ENCODE measurements at places on chromosomes 5 and 9. TPM values are rescaled to one million over a fixed set of nuclear protein-coding genes. Genes with fewer than 3 reads are reported as not detected.

Gene ACSL6
- not detected for total RNA-seq

Gene RANBP17
- total RNA-seq: 17.5 TPM

Gene SLC6A19
- not detected for total RNA-seq

Gene SLC24A2
- total RNA-seq: not detected

Gene SLIT3
- 40.2 TPM for total RNA-seq

Gene WHRN
- total RNA-seq: 11.0 TPM

Gene GPR150
- 0.16 TPM for total RNA-seq

Gene TLR4
- total RNA-seq: 28.9 TPM

Gene PDE6A
- not detected for total RNA-seq

Gene SMIM32
- total RNA-seq: not detected

Gene TMEM174
- not detected for total RNA-seq

Gene RNF183
- not detected for total RNA-seq

Gene IFNA13
- total RNA-seq: not detected

Gene LRRC19
- total RNA-seq: not detected

Gene CAMSAP1
- 34.4 TPM for total RNA-seq

Gene NEUROG1
- not detected for total RNA-seq

Gene SLC45A2
- total RNA-seq: not detected

DNA sequence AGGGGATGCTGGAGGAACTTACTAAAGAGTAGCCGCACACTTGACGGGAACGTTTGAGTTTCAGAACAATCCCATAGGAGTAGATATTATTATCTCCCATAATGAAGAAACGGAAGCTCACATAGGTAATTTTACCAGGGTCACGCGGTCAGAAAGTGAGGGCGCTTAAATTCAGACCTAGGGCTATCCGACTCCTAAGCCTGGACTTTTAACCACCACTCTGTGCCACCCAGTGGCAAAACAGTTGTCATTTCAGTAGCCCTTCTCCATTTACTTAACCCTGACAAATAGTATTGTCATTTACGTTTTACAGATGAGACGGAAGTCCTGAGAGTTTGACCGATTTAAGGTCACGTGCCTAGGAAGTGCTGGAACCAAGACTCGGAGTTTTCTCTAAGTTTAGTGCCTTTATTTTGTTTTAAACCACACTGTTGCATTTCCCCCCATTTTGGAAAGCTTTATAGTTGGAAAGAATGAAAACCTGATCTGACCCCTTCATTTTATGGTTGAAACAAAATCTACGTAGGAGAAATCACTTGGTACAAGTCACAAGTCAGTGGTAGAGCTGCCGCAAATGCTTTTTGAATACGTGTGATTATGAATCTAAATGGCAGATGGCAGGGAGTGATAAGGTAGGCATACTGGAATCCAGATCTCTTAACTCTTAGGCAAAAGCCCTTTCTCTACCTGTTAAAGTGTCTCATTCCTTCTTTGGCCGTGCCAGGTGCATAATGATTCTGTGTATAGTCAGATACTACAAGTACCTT lies 650 bp downstream of the MRRF start:
- H3K4me1 ChIP-seq: peaks cover 39% of the 10 kb centered on the region
- H3K4me3 ChIP-seq: peak overlapping the region; percentile 96
- peak overlapping the region; percentile 99 for H3K27ac ChIP-seq
- H3K36me3 ChIP-seq: peaks cover 9% of the 10 kb centered on the region
- no peak for DNase-seq
- no peaks in the 10 kb centered on the region for H3K27me3 ChIP-seq

GRCh38 chr5:8288897-8289516 lies 420.1 kb downstream of the MTRR start:
- H3K4me1 ChIP-seq: no peaks in the 10 kb centered on the region
- no peak overlapping the region for H3K27ac ChIP-seq
- H3K27me3 ChIP-seq: peaks cover 10% of the 10 kb centered on the region
- H3K4me3 ChIP-seq: no peak overlapping the region
- no peak for DNase-seq

DNA sequence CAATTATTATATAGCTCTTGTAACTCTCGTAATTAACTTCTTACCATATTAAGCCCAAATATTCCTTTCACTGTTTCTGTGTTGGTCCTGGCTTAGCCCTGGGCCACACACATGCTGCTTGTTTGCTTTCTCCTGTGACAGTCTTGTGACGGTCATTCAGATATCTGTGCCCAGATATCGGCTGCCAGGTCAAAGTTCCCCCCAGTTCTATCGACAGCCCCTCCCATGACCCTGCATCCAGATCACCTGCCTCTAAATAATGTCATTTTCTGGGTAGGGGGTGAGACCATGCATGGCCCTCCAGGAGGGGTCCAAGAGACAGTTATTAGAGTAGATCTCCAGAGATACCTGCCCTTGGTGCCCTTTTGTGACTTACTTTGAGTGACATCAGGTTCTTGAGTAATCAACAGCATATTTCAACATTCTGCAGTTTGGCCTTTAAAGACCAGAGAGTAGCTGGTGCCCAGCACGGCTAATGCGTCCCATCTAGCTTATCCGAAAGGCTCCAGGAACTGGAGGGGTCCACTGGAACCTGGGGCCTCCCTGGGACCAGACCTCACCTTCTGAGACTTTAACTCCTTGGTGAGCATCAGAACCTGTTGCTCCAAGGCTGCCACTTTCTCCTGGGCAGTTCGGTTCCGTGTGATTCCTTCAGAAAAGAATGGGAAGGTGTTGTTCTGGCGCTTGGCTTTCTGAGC lies 26.9 kb downstream of the TBC1D2 start:
- H3K4me3 ChIP-seq: no peak overlapping the region
- H3K27ac ChIP-seq: peak overlapping the region; percentile 60
- H3K36me3 ChIP-seq: peaks cover 14% of the 10 kb centered on the region
- no peaks in the 10 kb centered on the region for H3K27me3 ChIP-seq

DNA sequence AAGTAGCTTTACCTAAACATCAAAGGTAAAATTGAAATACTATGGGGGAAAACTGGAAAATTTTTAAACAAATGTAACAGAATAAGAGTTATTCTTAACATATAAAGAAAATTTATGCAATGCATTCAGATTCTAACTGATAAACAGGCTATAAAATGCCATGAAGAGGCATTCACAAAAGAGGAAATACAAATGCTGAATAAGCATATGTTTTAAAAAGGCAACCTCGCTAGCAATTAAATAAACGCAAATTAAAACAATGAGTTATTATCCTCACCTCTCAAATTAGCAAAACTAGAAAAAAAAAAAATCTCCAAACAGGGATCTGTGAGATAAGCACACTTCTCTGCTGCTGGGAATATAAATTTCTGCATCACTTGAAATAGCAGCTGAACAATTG lies 63.2 kb upstream of the BRINP1 start:
- no peaks in the 10 kb centered on the region for H3K27me3 ChIP-seq
- no peak overlapping the region for H3K27ac ChIP-seq

DNA sequence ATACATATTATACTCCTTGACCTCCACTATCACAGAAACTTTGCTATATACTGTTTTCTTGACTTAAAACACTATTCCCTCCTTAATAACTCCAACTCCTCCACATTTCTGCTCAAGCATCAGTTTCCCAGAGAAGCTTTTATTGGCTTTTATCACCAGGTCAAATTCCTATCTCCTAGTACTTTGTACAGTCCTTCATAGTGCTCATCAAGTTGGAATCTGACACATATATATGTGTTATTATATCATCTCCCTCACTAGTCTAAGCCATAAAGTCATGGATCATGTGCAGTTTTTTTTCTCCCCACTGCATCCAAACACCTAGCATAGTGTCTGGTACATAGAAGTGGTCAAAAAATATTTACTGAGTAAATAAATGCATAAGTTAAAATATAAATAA lies 59.1 kb downstream of the BHMT start:
- DNase-seq: no peak
- no peak overlapping the region for H3K4me3 ChIP-seq
- no peak overlapping the region for H3K27ac ChIP-seq

GRCh38 chr5:35443803-35444595 lies 173.7 kb upstream of the SPEF2 start:
- H3K4me1 ChIP-seq: peaks cover 7% of the 10 kb centered on the region
- no peaks in the 10 kb centered on the region for H3K36me3 ChIP-seq
- no peak for DNase-seq

- peaks cover 33% of the 10 kb centered on the region for H3K36me3 ChIP-seq
- DNase-seq: no peak
- H3K4me3 ChIP-seq: no peak overlapping the region
These were observed 74.8 kb downstream of the PSMB7 start for GRCh38 chr9:124340219-124341069.

- H3K4me1 ChIP-seq: peaks cover 7% of the 10 kb centered on the region
- peak; percentile 30 for DNase-seq
- H3K27me3 ChIP-seq: no peaks in the 10 kb centered on the region
These were observed 198.1 kb downstream of the ENC1 start for GRCh38 chr5:74442466-74442865.

GRCh38 chr9:112789891-112790774 lies 39.6 kb downstream of the SNX30 start:
- H3K27ac ChIP-seq: no peak overlapping the region
- H3K4me3 ChIP-seq: no peak overlapping the region
- H3K4me1 ChIP-seq: peaks cover 10% of the 10 kb centered on the region
- peaks cover 2% of the 10 kb centered on the region for H3K36me3 ChIP-seq

- no peak for DNase-seq
- H3K27me3 ChIP-seq: peaks cover 4% of the 10 kb centered on the region
- no peak overlapping the region for H3K27ac ChIP-seq
- H3K4me1 ChIP-seq: no peaks in the 10 kb centered on the region
- H3K36me3 ChIP-seq: no peaks in the 10 kb centered on the region
These were observed 107.8 kb downstream of the WNK2 start for GRCh38 chr9:93291536-93292287.

GRCh38 chr5:173496129-173496882 lies 120.1 kb downstream of the BOD1 start:
- H3K27ac ChIP-seq: peak overlapping the region; percentile 78
- H3K4me3 ChIP-seq: no peak overlapping the region
- no peaks in the 10 kb centered on the region for H3K27me3 ChIP-seq
- H3K4me1 ChIP-seq: peaks cover 58% of the 10 kb centered on the region

DNA sequence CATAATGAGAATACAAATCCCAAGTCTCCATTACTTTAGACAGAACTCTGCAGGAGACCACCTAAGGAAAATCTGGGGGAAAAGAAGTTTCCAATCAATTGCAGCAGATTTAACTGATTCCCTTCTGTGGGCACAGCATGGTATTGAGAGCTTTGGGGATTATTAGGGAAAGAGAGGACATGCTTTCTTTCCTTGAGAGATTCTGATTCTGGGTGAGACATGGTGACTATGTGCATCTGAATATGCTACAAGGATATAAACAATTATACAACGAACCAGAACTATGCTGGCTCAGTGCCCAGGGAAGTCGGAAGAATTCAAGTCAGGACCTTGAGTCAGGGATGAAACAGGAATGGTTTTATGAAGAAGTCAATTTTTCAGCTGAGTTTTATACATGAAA lies 183.7 kb downstream of the PDE4D start:
- H3K4me3 ChIP-seq: peak overlapping the region; percentile 61
- no peaks in the 10 kb centered on the region for H3K36me3 ChIP-seq
- peak overlapping the region; percentile 85 for H3K27ac ChIP-seq

GRCh38 chr5:81779916-81780266 lies 29.0 kb upstream of the SSBP2 start:
- no peaks in the 10 kb centered on the region for H3K36me3 ChIP-seq
- no peak overlapping the region for H3K4me3 ChIP-seq
- peak overlapping the region; percentile 96 for H3K27ac ChIP-seq
- H3K4me1 ChIP-seq: peaks cover 26% of the 10 kb centered on the region
- DNase-seq: no peak
- no peaks in the 10 kb centered on the region for H3K27me3 ChIP-seq

DNA sequence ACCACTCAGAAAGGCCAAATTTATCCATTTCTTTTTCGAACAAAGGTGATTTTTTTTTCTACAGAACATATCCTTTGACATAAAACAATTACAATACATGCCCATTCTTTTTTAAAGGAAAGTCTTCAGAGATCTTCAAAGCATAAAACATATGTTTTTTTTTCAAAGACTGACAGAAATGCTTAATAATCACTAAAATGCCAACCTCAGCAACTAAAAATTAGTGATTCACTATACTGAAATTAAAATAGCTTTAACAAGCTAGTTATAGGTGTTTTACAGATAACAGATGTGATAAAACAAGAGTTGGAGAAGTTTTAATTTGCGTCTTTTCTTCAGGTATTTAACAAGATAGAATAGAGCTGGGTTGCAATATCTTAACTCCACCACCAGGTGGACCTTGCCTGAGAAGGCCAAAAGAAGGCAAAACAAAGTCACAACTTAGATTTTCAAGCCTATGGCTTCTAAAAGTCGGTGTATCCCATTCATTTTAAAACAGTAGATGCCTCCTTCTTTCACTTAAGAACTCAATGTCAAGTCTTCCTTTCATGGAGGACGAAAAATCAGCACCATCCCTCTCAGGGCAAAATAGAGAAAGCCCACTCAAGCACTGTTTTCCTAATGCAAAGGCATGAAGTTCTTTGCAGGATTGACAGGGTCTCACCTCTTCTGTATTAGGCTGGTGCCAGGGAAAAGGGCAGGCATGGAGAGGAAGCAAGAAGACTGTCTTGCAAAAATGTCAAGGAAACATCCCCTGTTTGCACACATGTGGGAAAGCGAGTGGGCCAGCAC lies 31.1 kb upstream of the CPLX2 start:
- H3K27ac ChIP-seq: no peak overlapping the region
- DNase-seq: no peak
- no peaks in the 10 kb centered on the region for H3K27me3 ChIP-seq
- H3K36me3 ChIP-seq: no peaks in the 10 kb centered on the region

- H3K27me3 ChIP-seq: no peaks in the 10 kb centered on the region
- H3K36me3 ChIP-seq: peaks cover 7% of the 10 kb centered on the region
- peaks cover 49% of the 10 kb centered on the region for H3K4me1 ChIP-seq
- H3K4me3 ChIP-seq: peak overlapping the region; percentile 97
- peak overlapping the region; percentile 94 for H3K27ac ChIP-seq
These were observed 881 bp downstream of the SUB1 start for GRCh38 chr5:32586276-32586599.

GRCh38 chr5:179727106-179727505 lies 5.5 kb upstream of the MAML1 start:
- no peak overlapping the region for H3K4me3 ChIP-seq
- no peak for DNase-seq
- peaks cover 13% of the 10 kb centered on the region for H3K4me1 ChIP-seq
- H3K36me3 ChIP-seq: peaks cover 60% of the 10 kb centered on the region
- H3K27me3 ChIP-seq: no peaks in the 10 kb centered on the region

- H3K27ac ChIP-seq: no peak overlapping the region
- no peak for DNase-seq
- H3K4me1 ChIP-seq: no peaks in the 10 kb centered on the region
- H3K4me3 ChIP-seq: no peak overlapping the region
- H3K27me3 ChIP-seq: no peaks in the 10 kb centered on the region
These were observed 99.4 kb upstream of the ADAMTS16 start for GRCh38 chr5:5040712-5041111.

- no peak for DNase-seq
- H3K36me3 ChIP-seq: peaks cover 3% of the 10 kb centered on the region
- H3K27me3 ChIP-seq: no peaks in the 10 kb centered on the region
- H3K4me1 ChIP-seq: peaks cover 21% of the 10 kb centered on the region
These were observed 15.0 kb downstream of the ARHGAP26 start for GRCh38 chr5:142785206-142785605.

DNA sequence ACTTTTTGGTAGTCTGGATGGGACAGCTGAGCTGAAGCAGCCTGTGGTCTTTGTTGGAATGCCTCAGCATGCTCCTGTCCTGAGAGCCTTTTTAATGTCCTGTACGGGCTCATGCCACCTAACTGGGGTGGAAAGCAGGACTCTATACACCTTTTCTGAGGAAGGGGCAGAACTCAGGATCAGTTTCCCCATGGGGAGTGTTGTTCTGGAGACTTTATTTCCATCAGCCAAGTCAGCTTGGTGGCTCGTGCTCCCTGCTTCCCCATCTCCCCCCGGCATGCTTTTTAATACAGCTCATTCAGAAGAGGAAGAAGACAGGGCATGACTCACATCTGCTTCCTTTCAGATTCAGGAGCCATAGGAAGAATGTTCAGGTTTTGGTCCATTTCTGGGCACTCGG lies 5.1 kb upstream of the SEPTIN8 start:
- H3K4me3 ChIP-seq: no peak overlapping the region
- no peak for DNase-seq
- peaks cover 4% of the 10 kb centered on the region for H3K4me1 ChIP-seq

All from osteocyte (in vitro differentiated cells).